ENCODE measurements at places on chromosomes 3 and 15.

GRCh38 chr3:171349392-171349791, 110.8 kb downstream of the TNIK start:
- DNase-seq: no peak

DNA sequence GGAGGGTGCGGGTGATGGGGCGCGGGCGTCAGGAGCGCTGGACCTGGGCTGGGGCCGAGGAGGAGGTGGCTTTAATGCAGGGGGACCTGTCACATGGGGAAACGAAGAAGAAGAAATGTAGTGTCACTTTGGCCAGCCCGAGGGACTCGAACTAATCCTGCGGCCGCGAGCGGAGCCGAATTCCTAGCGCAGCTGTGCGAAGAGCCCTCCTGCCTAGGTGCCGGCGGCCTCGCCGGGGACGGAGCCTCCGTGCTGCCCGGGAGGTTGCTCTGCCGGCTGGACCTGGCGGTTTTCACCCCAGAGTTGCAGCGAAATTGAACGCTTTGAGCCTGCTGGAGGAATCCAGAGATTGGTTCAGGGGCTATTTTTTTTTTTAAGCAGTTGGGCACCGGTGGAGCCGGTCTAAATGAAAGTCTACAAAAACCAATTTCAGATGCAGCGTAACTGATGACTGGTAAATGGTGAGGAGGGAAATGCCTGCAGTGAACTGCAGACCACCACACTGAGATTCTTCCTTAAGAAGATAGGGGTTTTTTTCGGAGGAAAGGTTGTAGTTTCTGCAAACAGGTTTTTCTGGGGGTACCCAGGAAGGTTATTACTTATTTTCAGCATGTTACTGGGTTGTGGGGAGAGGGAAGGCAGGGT, 662 bp downstream of the TMEM108 start:
- no peak for DNase-seq

GRCh38 chr15:37204692-37205091, 104.3 kb upstream of the MEIS2 start:
- no peak for DNase-seq

- no peak for DNase-seq
Measured at GRCh38 chr15:56468401-56468800, 3.5 kb upstream of the MNS1 start.

DNA sequence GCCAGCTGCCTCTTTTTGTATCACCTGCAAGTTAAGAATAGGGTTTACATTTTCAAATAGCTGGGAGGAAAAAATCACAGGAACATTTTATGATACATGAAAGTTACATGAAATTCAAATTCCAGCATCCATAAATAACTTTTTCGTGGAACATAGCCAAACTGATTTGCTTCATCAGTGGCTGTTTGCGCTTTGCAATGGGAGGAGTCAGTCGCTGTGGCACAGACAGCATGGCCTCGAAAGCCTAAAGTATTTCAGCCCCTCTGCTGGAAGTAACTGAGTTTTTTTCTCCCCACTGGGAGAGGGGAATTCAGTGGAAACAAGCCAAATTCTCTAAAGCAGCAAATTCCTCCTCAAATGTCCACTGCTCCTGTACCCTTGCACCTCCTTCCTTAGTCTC, 271.9 kb downstream of the SUCLG2 start:
- DNase-seq: no peak

GRCh38 chr3:108292905-108293328, 3.4 kb upstream of the HHLA2 start:
- no peak for DNase-seq

DNA sequence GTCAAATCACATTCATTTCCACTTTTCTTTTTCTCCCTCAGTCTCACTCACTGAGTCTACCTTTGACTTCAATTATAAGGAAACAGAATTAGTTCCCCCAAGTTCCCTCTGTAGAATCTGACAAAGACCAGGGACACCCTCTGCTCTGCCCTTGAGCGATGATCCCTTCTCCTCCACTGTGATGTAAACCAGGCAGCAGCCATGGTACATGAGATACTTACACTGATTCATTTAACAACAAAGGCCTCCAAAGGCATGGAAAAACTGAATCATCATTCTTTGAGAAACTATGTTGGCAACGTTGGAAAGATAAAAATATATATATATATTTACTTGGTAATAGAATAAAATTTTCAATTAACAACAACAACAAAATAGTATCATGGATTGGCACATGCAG, 84.1 kb downstream of the P3H2 start:
- DNase-seq: no peak

DNA sequence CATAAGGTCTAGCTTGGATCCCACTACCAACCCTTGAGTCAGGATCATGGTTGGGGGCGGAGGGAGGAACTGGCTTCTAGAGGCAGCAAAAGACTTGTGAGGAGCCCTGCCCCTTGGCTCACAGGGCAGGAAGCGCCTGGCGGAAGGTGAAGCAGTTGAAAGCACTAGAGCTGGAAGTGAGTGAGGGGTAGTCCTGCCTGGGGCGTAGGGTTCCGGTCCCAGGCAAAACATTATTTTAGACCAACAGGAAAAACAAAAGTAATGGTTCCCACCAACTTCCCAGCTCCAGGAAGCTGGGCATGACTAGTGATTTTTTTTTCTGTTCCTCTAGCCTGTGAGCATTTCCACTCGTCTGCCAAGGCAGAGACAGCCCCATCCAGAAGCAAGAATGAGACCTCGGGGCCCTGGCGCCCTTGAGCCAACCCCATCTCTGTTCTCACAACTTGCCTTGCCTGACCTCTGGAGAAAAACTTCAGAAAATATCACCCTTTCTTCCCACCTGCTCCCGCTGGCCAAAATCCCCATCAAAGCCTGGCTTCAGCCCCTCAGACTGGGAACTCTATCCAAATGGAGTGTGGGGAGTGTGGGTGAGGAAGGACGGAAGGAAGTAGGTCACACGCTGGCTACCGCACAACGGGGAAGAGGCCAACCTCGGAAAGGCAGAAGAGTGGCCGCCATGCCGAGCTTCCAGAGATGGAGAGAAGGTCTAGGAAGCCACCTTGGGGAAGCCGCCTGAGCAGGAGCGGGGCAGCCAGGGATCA, 57.5 kb downstream of the RBPMS2 start:
- DNase-seq: no peak

DNA sequence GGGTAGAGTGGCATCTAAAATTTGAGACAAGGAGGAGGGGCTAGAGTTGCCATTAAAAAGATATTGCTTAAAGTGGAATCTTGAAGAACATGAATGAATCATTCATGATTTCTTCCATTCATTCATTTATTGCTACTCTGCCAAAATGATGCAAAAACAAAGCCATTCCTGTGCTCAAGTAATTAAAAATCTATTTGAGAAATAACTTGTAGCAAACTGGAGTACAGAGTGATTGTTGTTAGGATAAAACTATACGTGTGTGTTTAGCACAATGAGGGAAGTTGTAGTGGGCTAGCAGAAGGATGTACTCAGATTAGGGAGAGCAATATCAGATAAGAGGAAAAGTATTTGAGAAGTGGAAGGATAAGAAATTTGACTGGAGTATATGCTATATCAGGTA, 11.7 kb upstream of the CLDN1 start:
- no peak for DNase-seq

- no peak for DNase-seq
Measured at GRCh38 chr15:79399606-79400005, 32.5 kb upstream of the MINAR1 start.

DNA sequence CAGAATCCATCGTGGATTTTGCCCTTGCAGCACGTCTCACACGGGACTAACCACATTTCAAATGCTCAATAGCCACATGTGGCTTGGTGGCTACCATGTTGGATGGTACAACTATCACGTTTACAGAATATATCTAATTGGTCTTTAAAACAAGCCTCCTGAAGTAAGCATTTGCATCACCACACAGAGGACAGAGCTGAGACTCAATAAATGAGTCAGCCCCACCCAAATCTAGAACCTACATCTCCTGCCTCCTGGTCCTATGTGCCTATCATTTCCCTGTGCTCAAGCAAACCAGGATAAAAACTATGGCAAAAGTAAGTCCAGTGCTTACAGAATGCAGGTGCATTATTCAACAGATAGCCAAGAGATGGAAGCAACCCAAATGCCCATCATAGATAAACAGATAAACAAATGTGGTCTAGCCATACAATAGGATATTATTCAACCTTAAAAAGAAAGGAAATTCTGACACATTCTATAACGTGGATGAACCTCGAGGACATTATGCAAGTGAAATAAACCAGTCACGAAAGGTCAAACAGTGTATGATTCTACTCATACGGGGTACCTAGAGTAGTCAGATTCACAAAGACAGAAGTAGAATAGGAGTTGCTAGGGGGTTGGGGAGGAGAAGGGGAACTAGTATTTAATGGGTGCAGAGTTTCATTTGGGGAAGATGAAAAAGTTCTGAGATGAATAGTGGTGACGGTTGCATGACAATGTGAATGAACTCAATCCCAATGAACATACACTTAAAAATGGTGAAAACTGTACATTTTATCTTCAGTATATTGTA, 43.9 kb downstream of the SRGAP3 start:
- DNase-seq: no peak

DNA sequence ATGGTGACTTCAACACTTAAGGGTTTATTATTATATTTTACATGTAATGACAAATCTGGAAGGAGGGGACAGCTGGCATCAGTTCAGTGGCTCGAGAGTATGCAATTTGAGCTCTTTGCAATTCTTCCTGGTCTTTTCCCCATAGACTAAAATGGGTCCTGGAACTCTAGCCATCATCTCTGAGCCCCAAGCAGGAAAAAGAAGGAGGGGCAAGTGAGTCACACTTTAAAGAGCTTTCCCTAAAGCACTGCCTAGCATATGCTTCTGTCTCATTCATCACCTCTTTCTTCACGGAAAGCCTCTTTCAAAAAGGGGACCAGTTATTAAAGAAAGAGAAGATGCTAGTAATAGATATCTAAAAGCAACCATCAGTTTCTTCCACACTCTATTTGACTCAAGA, 466.3 kb downstream of the ZIC1 start:
- no peak for DNase-seq

DNA sequence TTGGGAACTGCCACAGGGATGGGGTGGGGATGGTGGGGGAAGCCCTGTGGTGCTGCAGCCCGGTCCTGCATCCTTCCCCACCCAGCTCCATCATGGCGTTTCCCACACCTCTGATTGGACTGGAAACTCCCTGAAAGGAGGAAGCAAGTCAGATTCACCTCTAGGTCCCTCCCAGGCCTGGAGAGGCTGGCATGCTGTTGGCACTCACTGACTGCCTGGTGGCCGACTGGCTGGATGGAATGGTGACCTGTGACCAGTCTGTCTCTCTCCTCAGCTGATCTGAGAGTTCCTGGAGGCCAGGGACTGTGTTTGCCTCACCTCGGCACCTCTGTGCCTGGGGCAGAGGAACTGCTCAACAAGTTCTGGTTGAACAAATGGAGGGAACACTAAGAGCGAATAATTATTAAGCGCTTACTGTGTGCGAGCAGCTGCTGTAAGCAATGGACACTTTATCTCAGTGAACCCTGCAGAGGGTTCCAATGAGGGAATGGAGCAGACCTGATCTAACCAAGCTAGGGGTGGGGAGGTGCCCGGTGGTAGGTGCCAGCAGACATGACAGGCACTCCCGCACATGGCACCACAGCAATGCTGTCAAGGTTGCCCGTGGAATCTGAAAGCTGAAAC, 3.5 kb upstream of the HHATL start:
- no peak for DNase-seq

GRCh38 chr3:88930611-88931010, 176.8 kb upstream of the EPHA3 start:
- no peak for DNase-seq

DNA sequence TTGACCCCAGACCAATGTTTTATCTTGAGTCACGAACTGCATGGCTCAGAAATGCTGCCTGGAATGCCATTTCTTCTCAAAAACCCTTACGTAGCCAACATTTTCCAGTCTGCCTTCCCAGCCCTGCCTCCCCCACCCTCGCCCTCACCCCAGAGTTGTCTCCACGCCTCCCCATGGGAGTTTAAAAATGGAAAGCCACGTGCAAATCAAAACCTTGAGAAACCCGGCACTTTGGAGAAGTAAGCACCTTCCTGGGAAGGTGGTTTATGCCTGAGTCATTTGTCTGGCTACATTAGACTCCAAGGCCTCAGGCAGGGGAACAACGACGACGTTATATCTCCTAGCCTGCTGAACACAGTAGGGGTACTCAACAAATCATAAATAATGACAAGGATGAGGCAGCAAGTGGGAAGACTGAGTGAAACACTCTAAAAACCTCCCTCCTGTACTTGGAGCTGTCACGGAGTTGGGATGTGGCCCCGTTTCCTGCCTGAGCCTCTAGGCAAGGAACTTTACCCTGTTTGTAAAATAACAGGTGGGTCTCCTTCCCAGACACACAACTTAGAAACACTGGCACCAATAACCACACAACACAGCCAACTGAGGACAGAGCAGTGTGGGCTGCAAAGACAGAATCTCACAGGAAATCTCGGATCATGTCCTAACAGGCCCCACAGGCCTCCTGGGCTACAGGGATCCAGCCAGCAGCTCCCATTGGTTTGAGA, 179.1 kb downstream of the NTRK3 start:
- DNase-seq: no peak

DNA sequence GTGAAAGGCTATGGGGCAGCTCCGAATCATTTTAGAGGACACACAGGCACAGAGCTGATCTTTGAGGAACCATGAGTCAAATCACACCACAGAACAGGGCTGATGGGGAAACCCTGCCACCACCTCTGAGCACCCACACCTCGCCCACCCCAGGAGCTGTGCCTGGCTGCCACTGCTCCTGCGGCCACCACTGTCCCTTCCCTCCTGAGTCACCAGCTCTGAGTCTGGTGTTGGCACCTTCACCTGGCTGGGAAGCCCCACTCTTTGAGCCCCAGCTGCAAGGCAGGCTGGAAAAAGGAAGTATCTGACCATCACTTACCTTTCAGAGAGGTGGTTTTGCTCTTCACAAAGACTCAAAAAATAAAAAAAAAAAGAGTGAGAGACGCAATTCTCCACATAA, 63.6 kb upstream of the MEF2A start:
- DNase-seq: no peak

DNA sequence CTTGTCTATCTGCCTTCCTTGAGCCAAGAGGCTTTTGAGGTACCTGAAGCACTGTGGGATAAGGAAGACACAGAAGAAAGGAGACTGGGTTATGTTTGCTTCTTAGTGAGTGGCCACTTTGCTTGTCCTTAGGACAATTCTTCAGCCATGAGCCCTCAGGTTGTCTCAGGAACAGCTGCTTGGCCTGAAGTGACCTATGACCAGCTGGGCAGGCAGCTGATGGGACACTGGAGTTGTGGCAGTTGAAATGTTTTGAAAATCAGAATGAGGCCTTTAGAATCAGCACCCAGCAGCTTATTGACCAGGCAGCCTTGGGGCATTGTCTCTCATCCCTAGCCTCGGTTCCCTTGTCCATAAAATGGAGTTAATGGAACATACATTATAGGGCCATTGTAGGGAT, 37.0 kb downstream of the RBP2 start:
- no peak for DNase-seq

GRCh38 chr3:57064572-57064971, 4.1 kb downstream of the SPATA12 start:
- DNase-seq: no peak

- DNase-seq: no peak
Measured at GRCh38 chr15:88185584-88185983, 71.0 kb downstream of the NTRK3 start.

Measured in stimulated activated CD4-positive, alpha-beta T cell treated with anti-CD3 and anti-CD28 coated beads, Interleukin-15, amount 100 ng/mL, for 1 hour (primary cell).